GM06990 (cell line): ENCODE measurements at places on chromosomes 2 and 18.

DNA sequence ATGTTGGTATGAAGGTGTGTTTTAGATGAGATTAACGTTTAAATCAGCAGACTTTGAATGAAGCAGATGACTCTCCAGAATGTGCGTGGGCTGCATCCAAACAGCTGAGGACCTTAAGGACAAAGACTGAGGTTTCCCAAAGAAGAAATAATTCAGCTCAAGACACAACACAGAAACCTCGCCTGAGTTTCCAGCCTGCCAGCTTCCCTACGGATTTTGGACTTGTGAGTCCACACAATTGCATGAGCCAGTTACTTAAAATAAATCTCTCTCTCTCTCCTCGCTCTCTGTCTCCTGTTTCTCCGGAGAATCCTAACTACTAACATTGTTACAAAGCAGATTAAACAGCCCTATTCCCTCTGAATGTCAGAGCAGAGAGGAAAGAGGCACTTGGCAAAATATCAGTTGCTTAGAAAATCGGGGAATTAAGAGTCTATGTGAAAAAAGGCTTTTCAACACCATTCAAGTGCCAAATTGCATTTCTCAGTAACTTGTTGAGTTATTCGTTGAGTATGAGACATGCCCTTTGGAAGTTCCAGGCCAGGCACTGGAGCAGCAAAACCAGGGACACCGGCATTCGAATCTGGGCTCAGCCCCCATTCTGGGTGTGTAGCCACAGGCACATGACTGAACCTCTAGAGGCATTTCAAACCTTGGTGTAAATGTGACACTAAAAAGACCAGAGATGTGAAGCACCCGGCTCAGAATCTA is 174.6 kb upstream of the PID1 start:
- DNase-seq: no peak

DNA sequence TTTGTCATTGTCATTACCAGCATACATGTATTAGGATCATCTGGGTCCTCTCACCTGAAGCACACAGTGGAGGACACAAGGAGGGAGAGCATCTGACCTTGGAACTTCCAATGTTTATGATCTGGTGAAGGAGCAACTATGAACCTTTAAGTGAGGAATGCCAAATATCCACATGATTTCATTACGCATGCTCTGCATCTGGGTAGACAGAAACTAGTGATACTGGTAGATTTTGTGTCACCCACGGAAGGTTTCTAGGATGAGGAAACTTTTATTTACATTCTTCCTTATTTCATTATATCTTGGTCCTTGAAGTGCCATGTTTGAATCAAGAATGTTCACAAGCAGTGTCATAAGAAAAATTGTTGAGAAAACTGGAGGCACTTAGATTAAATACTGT is 32.1 kb downstream of the SPC25 start:
- no peak for DNase-seq

DNA sequence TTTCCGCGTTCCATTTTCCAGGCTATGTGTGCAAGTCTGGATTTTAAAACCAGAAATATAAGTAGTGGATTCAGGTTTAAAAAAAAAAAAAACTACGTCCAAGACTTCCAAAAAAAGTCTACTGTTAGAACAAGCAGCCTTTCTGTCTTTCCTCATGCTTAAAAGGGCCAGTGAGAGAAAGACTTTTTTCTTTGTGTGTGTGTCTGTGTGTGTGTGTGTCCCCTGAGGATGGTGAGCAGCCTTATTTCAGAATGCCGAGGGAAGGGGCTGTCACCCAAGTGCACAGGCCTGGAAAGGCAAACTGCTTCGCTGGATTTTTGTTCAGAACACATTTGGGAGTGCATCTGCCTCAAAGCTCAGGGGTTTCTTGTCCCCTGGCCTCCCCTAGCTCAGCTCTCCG is 98.8 kb downstream of the ZBTB7C start:
- DNase-seq: no peak

GRCh38 chr18:79442508-79443221 is 46.9 kb downstream of the NFATC1 start:
- DNase-seq: no peak

DNA sequence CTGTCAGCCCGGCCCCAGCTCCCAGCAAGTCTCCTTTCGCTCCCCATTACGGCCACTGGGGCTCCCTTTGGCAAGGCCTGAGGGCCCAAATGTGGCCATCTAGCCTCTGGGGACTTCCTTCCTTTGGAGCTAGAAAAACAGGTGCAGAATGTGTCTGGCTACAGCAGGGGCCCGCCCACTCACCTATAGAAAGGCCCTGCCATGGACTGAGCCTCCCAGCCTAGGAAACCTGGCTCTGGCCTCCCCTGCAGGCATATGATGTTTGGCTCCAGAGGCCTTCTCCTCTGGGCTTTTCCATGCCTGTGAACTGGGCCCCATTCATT is 55.3 kb upstream of the ALPP start:
- no peak for DNase-seq

DNA sequence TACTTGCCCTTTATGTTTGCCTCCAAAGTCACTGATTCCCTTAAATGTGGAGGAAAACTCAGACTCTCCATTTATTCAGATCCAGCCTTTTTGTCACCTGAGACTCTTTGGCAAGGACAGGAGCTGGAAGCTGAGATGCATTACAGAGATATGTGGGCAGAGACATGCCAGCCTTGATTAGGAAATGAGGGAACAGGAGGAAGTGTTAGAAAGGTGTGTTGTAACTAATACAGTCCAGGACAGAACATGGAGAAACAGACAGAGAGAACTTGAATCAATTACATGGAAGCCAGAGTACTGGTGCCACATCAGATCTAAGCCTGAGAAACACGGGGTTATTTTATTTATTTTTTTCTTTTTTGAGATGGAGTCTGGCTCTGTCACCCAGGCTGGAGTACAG is 79.0 kb downstream of the SP100 start:
- DNase-seq: no peak

GRCh38 chr2:19362755-19363473 is 4.5 kb upstream of the OSR1 start:
- DNase-seq: peak; percentile 46

- DNase-seq: no peak
These were observed 759.0 kb downstream of the SOCS6 start for GRCh38 chr18:71047882-71048281.

DNA sequence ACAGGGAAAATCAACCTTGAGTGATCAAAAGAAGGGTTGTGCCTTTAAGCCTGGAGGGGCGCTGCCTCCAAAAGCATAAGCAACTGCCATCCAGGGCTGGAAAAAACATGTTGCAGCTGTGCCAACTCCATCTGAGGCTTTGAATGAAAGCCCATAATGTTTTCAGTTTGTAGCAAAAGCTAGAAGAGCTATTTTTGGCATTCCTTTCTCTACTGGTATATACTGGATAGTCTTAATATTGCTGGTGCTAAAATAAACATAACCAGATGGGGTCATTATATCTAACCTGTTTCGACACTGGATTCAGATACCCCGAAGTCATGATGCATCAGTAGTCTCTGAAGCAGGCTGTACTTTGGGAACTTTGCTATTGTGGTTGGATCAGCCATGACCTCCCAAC is 25.1 kb downstream of the ANXA4 start:
- DNase-seq: no peak

GRCh38 chr2:230762317-230762896 is 49.8 kb downstream of the CAB39 start:
- DNase-seq: no peak

- no peak for DNase-seq
These were observed 228.3 kb downstream of the SRBD1 start for GRCh38 chr2:45382744-45383143.

- DNase-seq: no peak
These were observed 111.7 kb upstream of the RIOK3 start for GRCh38 chr18:23341383-23341782.

GRCh38 chr18:72999971-73000607 is 132.3 kb upstream of the NETO1 start:
- no peak for DNase-seq

GRCh38 chr18:3631887-3632286 is 181.9 kb downstream of the TGIF1 start:
- no peak for DNase-seq

DNA sequence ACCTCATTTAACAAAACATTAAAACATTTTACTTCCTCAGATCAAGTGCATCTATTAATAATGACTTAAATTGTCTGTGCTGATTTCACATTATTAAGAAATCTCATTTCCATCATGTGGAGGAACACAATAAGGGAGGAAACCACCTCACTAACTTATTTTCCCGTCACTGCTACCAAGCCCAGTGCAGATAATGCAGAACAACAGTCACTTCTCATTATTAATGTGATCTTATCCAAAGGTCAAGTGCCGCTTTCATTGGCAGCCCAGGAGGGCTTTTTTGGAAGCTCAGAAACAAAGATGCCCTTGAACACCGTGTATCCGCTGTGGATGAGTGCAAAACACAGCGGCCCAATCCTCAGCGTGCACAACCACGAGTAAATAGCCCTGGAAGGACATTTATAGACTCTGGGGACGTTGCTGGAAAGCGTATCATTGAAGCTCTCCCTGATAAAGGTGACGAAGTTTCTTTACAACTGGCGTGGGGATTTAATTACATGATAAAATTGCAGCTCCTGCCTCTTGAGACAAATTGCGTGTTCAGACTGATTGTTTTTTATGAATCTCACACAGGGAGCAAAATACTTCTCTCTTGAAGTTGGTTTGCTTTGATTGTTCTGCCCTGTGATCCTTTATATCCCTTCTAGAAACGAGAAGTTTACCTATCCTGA is 13.2 kb downstream of the ASB18 start:
- DNase-seq: no peak

GRCh38 chr2:178194600-178195389 is 483 bp downstream of the OSBPL6 start:
- peak; percentile 26 for DNase-seq

- no peak for DNase-seq
These were observed 31.6 kb upstream of the ACAA2 start for GRCh38 chr18:49844903-49845302.

DNA sequence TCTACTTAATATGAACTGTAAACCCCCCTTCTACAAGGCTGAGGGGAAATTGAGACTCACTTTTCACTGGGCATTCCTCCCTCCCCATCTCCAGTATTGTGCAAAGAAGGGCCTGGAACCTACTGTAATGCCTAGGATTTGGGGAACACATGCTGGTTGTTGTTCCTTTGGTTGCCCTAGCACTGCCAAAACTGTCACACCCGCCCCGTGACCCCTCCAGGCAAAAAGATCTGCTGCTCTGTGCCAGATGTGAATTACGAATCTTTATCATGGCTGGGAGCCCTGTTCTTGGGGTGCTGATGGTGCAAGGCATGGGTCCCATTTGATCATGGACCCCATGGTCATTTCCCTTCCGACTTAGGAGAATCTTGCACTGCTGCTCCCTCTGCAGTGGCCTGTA is 95.4 kb downstream of the CABLES1 start:
- DNase-seq: no peak

- no peak for DNase-seq
These were observed 141.1 kb downstream of the CELF4 start for GRCh38 chr18:37424507-37424906.

DNA sequence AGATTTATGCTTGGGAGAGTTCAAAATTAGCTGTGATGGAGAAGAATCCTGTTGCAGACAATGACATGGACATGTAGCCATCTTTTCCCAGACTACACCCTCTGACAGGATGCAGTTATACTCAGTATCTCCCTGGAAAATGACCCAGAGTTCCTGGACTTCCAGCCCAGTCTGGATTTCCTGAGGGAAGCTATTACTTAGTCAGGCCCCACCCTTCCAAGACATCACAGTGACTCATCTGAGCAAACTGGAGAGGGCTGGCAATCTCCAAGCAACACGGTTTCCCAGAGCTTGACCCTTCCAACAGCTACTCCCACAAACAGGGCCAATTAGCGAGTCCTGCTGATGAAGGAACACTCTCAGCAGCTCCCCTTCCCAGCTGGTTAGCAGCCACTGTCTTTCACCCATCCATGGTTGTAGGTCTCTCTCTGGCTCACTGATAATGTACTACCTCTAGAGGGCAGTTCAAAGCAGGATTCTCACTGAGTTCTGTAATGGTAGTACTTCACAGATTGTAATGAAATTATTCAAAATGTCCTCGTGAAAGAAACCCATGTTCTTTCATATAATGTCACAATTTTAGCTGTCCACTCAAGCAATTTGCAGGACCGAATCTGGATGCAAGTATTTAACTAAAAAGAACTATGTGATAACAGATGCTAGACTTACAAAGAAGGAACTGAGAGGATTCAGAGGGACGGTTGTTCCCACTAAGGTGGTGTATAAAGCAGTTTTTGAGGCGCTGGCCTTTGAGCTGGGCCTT is 110.2 kb downstream of the MDH1 start:
- DNase-seq: peak; percentile 34

DNA sequence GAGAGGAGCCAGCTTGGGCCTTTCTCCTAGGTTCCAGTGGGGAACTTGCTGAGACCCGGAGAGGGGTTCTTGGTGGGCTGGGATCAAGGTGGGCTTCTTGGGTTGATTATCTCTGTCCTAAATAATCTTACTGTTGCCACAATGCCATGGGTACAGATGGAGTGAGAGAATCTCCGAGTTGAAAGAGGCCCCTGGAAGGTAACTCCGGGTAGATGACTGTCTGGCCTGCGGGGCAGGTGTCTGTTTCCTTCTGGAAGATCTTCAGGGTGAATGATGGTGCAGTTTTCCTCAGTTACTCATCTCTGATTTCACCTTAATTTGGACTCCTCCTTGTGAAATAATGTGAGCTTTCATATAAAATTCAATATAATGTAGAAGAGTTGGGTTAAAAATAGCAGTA is 159.4 kb downstream of the ACTR3 start:
- DNase-seq: no peak

DNA sequence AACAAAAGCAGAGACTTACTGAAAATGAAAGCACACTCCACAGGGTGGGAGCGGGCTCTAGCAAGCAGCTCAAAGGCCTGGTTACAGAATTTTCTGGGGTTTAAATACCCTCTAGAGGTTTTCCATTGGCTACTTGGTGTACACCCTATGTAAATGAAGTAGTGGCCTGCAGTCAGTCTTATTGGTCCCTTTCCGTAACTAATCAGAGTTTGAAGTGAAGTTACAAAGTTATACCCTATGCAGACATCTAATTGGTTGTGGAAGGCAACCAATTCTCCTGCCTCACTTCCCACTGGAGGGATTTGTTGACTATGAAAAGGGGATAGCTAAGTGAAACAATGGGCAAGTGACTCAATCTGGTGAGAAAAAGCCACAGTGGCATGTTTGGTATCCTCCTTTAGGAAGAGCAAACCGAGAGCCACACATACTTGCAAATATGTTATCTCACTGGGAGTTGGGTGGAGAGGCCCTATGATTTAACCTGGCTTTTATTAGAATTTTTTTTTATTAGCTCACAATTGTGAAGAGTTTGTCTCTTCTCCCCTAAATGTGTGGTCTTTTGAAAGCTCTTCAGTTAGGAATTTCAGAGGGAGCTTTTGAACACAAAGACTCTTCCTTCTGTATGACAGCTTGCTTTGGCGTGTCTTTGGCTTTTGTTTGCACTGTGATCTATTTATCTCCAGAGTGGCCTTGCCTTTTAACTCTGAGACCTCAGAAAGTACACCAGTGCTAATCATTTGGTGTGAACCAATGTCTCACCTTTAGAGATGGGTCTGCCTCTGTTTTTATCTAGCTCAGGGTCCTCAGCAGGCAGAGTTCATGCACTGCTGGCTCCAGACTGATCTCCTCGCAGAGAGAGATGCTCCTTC is 69.6 kb downstream of the MAP4K4 start:
- no peak for DNase-seq
